ENCODE measurements at places on chromosomes 3 and 15. TPM values are rescaled to one million over a fixed set of nuclear protein-coding genes. Genes with fewer than 3 reads are reported as not detected.
A peak's percentile ranks its signal among the peaks of the same experiment; 100 is the strongest.

- DNase-seq: no peak
These were observed 7.3 kb downstream of the VWA5B2 start for GRCh38 chr3:184236636-184237035.

The SV2B gene
- not detected for total RNA-seq

- DNase-seq: no peak
These were observed 6.7 kb downstream of the IDH2 start for GRCh38 chr15:90095521-90095959.

GRCh38 chr3:37330466-37330865 lies 156.1 kb upstream of the LRRFIP2 start:
- DNase-seq: no peak

The KIF23 gene
- total RNA-seq: 149 TPM

DNA sequence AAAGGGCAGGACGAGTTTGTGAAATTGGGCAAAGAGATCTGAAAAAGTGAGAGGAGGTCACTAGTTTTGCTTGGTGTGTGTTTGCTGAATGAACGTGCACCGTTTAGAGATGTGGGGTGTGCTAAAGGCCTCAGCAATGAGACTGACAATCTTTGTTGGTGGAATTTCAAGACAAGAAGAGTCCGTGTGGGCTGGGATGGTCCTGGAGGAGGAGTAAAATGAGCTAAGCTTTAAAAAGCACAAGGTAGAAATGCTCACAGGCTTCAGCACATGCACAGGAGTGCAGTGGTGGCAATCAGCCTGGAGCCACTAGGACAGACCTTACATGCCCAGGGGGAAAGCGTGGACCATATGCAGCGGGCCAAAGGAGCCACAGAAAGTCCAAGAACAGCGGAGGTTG lies 1.5 kb upstream of the CPLX3 start:
- DNase-seq: no peak

GRCh38 chr3:151816091-151816604 lies 2.2 kb downstream of the AADAC start:
- peak; percentile 57 for DNase-seq

GRCh38 chr3:9192248-9193025 lies 57.0 kb downstream of the SRGAP3 start:
- DNase-seq: peak; percentile 2

DNA sequence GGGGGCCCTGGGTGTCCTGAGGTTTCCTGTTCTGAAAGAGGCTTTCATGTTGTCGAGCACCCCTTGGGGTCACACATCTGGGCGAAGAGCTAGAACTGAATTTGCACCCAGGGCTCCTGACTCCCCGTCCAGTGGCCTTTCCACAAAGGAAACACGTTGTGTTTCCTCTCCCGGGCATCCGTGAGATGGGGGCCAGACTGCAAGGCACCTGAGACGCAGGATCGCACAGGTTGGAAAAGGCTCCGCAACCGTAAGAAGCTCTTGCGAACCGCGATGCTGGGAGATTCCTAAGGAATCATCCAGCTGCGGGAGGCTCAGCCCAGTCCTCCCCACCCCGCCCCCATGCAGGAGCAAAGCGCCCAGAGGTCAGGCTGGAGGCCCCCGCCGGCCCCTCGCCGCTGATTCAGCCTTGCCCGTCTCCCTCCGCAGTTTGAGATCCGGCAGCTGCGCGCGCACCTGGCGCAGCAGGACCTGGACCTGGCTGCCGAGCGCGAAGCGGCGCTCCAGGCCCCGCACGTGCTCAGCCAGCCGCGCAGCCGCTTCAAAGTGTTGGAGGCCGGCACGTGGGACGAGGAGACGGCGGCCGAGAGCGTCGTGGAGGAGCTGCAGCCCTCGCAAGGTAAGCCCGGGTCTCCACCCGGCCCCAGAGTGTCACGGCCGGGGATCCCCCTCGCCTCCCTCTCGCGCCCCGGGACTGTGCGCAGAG lies 119.6 kb downstream of the ETFA start:
- no peak for DNase-seq

Data from LHCN-M2 (cell line).